Suppressor macrophage treated with lipopolysaccharide for 1 hour (primary cell): ENCODE measurements at places on chromosomes 12 and 14.

DNA sequence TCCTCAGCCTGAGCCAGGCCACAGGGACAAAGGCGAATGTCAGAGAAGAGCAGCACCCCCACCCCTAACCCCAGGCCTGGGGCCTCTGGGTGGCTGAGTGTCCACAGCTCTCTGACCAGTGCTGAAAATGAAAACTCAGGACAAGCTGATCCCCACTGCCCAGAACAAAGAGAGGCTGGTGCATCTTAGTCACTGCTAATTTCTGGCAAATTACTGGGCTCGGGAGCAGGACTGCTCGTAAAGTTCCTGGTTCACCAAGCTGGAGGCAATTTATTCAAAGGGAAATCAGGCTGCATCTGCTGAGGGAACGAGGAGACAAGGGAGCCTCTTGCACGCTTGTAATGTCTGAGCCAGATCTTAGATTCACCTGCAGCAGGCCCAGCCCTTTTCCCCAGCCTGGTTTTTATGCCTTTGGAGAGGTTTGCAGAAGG is 43.2 kb downstream of the CALM1 start:
- no peak for DNase-seq

DNA sequence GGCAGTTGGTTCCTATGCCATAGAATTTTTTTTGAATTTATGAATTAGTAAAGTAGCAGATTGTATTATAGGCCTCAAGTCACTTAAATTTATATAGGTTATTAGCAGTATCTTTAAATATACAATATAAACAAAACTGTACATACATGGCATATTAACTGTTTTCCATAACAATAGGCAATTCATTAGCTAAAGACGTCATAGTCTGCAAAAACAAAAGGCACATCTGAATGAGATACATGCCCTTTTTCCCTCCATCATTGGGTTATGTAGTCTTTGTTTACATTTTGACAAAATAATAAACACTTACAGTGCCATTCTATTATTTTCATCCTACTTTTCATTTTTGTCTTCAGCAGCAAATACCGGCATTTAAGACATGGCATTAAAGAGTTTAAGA is 1.1 kb upstream of the VCPKMT start:
- DNase-seq: no peak

- DNase-seq: no peak
Observed at GRCh38 chr12:30691122-30691879, 4.4 kb downstream of the IPO8 start.

GRCh38 chr12:8689681-8690080 is 8.1 kb upstream of the RIMKLB start:
- no peak for DNase-seq

GRCh38 chr12:47808574-47809365 is 10.9 kb downstream of the HDAC7 start:
- peak; percentile 81 for DNase-seq

DNA sequence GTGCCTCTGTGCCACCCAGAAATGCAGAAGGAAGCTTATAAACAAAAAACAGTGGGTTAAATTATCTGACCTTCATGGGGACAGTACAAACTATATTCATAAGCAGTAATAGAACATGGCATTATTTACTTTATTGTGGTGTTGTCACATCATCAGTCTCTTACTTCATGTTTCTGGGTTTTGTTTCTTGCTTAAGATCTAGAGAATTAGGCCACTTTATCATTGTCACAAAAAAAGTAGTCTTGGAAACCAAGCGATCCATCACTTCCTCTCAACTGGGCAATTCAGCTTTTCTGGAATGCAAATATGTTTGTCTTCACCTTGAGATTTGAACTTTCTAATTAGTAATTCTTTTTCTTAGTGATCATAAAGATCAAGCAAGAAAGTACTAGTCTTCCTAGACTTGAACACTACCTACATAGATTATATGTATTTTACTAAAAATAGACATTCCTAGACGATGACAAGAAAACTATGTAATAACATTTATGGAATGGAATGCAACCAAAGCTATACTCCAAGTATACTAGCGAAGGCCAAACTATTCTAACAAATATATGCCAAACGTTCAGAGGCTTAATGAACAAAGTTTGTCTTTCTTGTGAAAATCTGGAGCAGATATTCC is 363.4 kb downstream of the DAD1 start:
- no peak for DNase-seq

- DNase-seq: peak; percentile 24
Observed at GRCh38 chr12:39587225-39587624, 32.4 kb downstream of the ABCD2 start.

GRCh38 chr12:91055976-91056375 is 1.8 kb downstream of the KERA start:
- DNase-seq: no peak

GRCh38 chr12:94762943-94763342 is 112.6 kb upstream of the TMCC3 start:
- no peak for DNase-seq

DNA sequence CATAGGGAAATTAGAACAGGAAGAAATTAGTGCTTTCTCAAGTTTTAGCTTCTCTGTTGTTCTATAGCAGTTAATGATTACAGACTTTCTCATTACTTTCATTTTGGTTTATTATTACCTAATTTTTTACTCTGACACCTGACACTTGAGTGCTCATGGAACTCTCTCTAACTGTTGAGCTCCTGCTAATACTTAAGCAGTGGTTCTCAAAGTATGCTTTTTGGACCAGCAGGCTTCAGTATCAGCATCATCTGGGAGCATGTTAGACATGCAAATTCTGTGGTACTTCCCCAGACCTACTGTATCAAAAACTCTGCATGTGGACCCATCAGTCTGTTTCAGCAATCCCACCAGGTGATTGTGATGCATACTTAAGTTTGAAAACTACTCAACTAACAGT is 235.3 kb downstream of the CCDC91 start:
- no peak for DNase-seq

- DNase-seq: no peak
Observed at GRCh38 chr14:52352061-52352491, 38.0 kb downstream of the PTGER2 start.

GRCh38 chr14:83575301-83575700 is 1954.6 kb upstream of the FLRT2 start:
- no peak for DNase-seq

GRCh38 chr14:49173765-49174373 is 412.3 kb downstream of the RPS29 start:
- DNase-seq: peak; percentile 51

- DNase-seq: no peak
Observed at GRCh38 chr14:22981090-22981875, 1.1 kb downstream of the AJUBA start.

- no peak for DNase-seq
Observed at GRCh38 chr12:110683888-110684287, 5.0 kb downstream of the HVCN1 start.

GRCh38 chr12:34406996-34407300 is 384.7 kb downstream of the ALG10 start:
- no peak for DNase-seq

GRCh38 chr14:69475194-69475818 is 9.2 kb upstream of the PLEKHD1 start:
- peak; percentile 39 for DNase-seq
